ENCODE measurements at places on chromosomes 7 and 10.

GRCh38 chr10:72612203-72612826 is 13.6 kb downstream of the MICU1 start:
- peak; percentile 37 for DNase-seq

DNA sequence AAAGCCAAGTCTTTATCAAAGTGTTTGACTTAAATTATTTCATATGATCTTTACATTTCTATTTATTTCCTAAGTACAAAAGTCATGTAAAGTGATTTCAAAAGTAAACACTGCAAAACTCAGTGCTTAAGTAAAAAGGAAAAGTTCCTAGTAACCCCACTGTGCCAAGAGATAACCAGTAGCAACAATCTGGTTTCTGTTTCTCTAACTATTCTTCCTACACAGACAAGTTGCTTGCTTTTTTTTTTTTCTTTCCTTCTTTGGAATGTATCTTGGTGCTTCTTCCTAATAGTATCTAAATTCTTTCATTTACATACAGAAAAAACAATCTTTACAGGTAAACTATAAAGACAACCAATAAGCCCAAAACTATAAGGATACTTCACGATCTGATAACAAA is 3.1 kb downstream of the JCAD start:
- no peak for DNase-seq

GRCh38 chr10:11357439-11357838 is 254.0 kb downstream of the USP6NL start:
- no peak for DNase-seq

DNA sequence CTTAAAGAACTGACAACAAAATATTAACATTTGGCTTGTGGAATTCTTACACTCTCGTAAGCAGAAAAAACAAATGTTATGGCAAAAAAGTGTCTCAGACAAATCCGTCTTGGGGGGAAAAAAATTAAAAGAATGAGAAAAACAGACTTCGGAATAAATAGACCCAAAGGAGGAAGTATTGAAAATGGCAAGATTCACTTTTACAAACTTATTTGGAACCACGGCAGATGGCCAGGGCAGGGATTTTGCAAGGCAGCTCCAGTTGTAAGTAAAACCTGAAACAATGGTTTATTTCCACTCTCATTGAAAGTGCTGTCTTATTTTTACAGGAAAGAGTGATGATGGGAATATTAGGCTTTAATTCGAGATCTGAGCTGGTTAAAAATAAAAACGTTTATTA is 1.5 kb upstream of the ZNF438 start:
- no peak for DNase-seq

GRCh38 chr7:137983323-137984008 is 18.4 kb downstream of the CREB3L2 start:
- no peak for DNase-seq
